GM20000 (cell line): ENCODE measurements at places on chromosomes 12 and 14.

DNA sequence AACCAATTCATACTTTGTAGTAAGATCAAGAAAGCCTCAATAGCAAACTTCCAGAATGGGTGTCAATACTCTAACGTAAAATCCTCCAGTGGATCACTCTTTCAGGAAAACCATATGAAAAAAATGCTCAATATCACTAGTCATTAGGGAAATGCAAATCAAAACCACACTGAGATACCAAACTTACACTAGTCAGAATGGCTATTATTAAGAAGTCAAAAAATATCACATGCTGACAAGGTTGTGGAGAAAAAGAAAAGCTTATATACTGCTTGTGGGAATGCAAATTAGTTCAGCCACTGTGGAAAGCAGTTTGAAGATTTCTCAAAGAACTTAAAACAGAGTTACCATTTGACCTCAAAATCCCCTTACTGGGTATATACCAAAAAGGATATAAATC is 49.5 kb upstream of the ATXN7L3B start:
- no peak for DNase-seq

GRCh38 chr12:57225680-57226210 is 3.8 kb upstream of the SHMT2 start:
- no peak for DNase-seq

DNA sequence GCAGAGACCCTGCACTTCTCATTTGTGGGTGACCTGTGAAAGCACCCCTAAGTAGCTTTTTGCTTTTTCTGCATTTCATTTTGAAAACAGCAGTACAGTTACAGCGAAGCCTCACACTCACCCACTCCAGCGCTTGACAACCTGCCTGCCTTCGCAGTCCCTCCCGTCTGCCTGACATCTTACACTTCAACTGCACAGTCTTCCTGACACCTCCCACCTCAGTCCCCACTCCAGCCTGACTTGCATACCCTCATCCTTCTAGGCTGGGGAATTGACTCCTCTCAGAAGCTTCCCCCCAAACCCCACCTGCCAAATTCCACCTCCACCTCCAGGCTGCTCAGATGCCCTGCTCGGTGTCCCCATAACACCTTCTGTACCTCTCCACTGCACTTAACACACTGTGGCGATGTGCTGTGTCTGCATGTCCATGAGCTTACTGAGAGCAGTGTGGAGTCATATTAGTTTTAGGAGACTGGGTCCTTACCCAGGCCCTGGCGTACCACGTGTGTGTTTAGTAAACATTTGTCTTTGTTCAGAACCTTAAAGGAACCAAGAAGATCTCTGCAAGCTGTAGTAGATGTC is 159.4 kb downstream of the PRKCH start:
- no peak for DNase-seq

GRCh38 chr12:32032205-32032810 is 73.1 kb downstream of the RESF1 start:
- no peak for DNase-seq

DNA sequence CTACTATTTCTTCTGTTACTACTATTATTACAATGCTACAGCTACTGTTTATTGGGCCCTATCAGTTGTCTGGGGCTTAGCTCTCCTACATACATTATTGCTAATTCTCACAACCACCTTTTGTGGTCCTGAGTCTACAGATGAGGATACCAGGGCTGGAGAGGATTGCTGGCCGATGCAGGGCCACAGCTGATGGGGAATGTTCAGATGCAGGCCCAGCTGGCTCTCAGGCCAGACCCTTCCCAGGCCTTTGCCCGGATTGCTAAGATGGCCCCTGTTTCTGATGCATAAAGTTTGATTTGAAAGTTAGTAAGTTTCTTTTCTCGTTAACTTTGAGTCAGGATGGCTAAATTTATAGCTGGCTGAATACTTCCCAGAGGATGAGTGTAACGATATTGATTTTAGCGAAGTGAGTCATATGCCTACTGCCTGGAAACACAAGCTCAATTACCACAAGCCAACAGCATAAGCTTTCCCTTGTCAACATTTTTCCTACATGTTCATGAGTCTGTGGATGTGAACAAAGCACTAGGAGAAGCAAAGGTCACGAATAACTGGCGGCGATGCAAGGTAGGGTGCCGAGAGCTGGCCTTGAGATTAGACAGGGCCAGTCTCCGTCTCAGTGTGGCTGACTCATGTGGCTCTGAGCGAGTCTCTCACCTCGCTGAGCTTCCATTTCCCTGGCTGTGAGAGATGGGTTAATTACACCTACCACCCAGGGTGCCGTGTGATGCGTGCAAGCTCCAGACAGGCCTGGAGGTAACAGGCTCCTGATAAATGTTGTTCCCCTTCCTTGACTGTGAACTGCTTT is 111.0 kb downstream of the BEGAIN start:
- DNase-seq = no peak

- DNase-seq = no peak
Measured at GRCh38 chr12:46535907-46536306, 163.3 kb upstream of the SLC38A2 start.

- DNase-seq = peak; percentile 21
Measured at GRCh38 chr12:94689002-94689645, 38.8 kb upstream of the TMCC3 start.

DNA sequence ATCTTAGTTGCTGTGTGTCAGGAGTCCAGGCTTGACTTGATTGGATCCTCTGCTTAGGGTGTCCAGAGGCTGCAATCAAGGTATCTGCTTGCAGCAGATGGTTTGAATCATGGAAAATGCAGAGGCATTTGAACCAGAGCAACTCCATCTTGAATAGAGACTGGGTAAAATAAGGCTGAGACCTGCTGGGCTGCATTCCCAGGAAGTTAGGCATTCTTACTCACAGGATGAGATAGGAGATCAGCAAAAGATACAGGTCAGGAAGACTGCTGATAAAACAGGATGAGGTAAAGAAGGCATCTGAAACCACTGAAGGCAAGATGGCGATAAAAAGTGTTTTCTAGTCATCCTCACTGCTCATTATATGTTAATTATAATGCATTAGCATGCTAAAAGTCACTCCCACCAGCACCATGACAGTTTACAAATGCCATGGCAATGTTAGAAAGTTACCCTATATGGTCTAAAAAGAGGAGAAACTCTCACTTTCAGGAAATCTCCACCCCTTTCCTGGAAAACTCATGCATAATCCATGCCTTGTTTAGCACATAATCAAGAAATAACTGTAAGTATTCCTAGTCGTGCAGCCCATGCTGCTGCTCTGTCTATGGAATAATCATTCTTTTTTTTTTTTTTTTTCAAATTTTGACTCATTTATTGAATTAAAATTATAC is 218.3 kb upstream of the CPNE8 start:
- no peak for DNase-seq

DNA sequence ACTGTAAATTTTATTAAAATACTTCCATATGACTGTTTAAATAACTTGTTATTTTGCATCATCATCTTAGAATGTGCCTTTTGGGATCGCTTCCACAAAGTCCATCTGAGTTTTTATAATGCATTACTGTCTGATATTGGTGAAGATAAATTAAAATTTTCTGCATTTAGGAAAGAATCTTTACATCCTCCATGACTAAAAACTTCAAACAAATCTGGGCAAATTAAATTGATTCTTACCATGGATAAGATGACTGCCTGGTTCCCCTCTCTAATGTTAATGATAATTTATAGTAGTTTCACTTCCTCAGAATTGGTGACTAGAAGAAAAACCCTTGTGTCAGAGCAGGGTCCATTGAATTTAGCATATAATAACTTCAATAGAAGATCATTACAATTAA is 94.7 kb upstream of the SLC38A4 start:
- DNase-seq = peak; percentile 32

DNA sequence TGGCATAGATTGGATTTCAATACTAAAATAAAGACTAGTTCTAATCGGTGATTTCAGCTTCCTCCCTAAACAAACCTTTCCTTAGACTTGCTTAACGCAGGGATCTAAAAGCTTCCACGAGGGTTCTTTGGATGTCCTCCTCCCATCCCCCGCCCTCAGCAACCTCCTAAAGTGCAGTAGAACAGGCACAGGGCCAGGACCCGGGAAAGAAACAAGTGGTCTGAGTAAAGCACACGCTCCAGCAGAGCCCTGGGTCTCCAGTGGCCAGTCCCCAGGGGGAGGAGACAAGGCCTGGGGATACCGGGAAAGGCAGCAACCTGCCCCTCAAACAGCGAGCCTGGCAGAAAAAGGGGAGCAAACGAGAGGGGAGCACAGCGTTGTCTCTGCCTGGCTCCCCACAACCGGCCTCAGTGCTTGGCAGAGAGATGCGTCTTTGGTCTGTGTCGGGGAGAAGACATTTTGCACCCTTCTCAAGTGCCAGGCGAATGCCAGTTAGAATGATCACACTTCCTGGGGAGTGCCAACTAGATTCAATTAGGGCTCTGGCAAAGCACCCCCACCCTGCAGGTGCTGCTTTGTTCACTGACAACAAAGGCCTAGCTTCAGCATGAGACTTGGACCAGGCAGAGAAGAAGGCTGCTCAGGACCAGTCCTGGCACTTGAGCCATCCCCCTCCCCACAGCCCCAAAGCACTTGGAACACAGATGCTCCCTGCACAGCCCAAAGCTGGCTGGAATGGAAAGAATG is 17.1 kb upstream of the SLC6A12 start:
- DNase-seq = no peak

GRCh38 chr12:125395583-125396215 is 330.5 kb downstream of the AACS start:
- no peak for DNase-seq

DNA sequence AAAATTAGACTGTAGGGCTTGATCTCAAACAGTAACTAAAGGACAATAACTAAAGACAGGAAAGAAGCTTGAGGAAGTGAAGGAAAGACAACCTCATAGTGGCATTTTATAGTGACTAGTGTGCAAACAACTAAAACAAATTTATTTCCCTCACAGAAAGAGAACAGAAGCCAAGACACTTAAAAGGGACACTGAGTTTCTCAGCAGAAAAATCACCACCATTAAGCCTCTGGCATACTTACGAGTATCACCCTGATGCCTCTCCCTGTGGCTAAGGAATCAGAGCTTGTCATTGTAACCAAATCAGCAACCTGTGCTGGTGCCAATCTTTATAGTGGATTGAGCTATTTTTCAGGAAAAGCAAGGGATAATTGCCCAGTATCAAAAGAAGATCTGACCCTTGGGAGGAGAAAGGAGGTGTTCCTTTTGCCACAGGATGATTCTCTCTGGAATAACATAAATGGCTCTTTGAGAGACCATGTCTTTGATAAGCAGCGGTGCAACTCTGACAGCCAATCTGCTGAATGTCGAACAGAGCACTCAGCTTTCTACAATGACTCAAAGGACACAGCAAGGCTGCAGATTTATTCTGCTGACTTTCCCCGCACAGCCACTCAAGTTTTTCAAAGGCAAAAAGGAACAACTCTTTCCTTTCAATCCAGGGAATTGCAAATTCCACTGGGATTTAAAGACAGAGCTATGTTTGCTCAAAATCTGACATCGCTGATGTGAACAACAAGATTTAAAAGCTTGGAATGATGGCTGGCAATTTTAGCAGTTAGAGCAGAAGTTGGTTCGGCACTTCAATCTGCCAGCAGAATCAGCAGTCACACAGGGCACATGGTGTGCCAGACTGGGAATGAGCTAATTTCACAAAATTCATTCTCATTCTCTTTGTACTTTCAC is 34.6 kb downstream of the ATF7 start:
- no peak for DNase-seq

GRCh38 chr12:61676520-61676919 is 583.7 kb upstream of the USP15 start:
- DNase-seq = no peak

DNA sequence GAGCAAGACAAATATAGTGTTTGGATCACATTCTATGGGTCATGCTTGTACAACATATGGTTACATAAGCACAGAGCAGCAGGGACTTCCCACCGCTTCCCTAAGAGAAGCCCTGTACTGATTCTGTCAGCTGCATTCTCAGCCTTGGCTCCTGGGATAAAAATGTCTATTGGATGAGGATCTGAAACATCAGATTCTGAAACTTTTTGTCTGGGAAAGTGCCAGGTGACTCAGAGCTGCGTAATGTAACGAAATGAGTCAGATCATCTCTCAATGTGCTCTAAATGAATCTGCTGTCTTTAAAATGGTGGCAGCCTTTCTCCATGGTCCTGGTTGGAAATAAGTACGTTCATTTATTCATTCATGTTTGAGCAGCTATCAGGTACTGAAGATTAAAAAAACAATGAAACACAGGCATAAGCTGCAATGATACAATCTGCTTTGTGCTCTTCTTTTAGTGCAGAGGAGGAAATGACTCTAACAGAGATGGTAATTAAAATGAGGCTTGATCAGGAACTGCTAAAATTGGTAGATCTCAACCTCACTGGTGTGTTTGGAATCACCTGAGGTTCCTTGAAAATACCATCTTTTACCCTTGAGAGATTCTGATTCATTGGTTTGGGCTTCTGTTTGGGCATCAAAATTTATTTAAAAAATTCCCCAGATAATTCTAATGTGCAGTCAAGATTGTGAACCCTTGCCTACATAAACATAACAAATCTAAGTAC is 99.1 kb upstream of the NAP1L1 start:
- peak; percentile 47 for DNase-seq

GRCh38 chr12:105092336-105092735 is 8.1 kb upstream of the ALDH1L2 start:
- no peak for DNase-seq

DNA sequence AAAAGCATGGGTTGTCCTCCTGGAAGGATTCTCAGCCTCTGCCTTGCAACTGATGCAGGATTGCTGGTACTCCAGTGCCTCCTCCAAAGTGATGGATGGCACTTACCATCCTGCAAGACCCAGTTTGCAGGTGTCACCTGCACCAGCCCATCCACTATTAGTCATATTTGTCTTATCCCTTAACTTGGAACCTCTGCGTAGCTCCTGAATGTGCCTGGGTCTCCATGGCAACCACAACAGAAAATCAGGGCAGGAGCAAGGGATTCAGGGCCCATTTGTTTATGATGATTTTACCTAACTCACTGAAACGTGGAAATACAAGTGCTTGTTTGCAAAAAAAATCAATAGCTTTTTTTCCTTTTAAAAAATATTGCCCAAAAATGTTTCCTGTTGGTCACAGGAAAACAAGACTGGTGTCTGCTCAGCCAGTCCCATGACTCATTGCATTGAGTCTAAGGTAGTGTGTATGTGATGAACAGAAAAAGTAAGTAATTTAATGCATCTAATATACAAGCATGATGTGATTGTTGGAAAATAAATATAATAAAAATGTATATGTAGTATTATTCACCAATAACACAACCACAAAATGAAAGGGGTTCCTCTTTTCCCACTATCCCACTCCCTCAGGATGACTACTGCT is 1196.3 kb upstream of the TMEM132C start:
- DNase-seq = no peak

DNA sequence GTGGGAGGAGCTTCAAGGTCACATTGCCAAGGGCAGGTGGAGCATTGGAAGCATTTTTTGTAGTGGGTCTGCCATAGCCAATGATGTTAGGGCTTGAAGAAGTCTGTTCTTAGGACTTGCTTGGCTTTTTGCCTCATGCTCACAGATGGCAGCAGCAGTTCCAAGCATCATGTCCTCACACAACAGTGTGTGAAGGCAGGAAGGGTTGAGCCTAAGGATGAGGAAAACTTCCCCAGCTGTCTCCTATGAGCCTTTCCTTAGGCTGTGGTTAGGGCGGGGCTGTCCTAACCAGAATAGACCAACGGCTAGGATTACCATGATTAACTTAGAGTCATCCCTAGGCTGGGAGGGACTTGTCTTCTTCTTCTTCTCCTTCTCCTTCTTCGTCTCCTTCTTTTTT is 76.2 kb upstream of the KCNA1 start:
- DNase-seq = no peak

GRCh38 chr14:103318750-103319419 is 15.2 kb upstream of the EIF5 start:
- no peak for DNase-seq
